ENCODE measurements at places on chromosomes 1 and 21.
A peak's percentile ranks its signal among the peaks of the same experiment; 100 is the strongest.

DNA sequence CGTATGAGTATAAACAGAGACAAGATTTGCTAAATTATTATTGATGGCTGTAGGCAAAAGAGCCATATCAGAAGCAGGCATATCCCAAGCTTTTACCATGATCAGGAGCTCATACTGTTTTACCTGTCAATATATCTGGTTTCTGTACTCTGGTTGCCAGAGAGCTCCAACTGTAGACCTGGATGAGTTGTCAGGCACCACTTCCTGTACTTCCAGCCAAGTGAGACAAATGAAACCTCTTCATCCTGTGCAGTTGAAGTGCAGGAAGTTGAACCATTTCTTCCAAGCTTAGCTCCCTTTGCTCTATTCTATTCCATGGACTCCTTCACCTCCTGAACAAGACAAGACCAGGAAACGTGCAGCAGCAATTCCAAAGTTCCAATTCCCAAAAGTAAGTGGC lies 115.6 kb downstream of the ZNF281 start:
- no peak for DNase-seq

- no peak for DNase-seq
Measured at GRCh38 chr1:100230765-100231164, 18.9 kb downstream of the DBT start.

DNA sequence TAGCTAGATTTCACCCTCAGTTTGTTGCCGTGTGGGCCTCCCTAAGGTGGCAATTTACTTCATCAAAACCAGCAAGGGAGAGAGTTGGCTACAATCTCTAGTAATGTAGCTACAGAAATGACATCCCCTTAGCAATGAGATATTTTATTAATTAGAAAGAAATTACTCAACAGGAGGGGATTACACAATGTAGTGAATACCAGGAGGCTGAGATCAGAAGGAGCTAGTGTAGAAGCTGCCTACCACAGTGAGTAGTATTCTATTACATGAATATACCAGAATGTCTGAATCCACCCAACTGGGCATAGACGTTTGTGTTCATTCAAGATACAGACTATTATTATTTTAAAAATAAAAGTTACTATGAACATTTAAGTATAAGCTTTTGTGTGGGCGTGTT lies 868.2 kb upstream of the CXADR start:
- no peak for DNase-seq

GRCh38 chr1:52368383-52369172 lies 2.6 kb upstream of the CC2D1B start:
- DNase-seq, result no peak

GRCh38 chr21:9730866-9731265 lies 790.5 kb upstream of the TPTE start:
- DNase-seq, result no peak

DNA sequence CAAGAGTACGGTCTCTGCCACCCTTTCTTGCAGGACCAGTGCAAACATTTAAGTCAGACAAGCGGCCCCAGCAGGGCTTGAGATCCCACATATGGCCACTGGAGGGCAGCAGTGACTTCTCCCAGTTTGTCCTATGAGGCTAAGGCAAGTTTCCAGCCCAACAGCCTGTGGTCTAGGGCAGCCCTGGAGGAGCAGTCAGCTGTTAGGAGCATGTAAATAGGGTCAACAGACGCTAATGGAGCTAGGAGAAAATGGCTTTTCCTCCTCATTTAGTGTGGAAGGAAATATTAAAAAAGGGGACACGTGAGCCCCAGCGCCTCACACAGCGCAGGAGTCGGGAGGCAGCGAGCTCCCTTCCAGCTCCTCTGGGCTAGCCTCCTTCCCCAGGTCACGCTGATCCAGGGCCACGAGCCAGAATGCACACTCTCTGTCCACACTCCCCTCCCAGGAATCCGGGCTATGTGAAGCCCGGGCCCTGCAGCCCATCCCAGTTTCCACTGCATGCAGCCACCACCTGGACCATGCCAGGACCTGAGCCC lies 95.6 kb downstream of the LAMC2 start:
- peak; percentile 34 for DNase-seq

GRCh38 chr1:16176653-16177052 lies 20.8 kb upstream of the EPHA2 start:
- no peak for DNase-seq

DNA sequence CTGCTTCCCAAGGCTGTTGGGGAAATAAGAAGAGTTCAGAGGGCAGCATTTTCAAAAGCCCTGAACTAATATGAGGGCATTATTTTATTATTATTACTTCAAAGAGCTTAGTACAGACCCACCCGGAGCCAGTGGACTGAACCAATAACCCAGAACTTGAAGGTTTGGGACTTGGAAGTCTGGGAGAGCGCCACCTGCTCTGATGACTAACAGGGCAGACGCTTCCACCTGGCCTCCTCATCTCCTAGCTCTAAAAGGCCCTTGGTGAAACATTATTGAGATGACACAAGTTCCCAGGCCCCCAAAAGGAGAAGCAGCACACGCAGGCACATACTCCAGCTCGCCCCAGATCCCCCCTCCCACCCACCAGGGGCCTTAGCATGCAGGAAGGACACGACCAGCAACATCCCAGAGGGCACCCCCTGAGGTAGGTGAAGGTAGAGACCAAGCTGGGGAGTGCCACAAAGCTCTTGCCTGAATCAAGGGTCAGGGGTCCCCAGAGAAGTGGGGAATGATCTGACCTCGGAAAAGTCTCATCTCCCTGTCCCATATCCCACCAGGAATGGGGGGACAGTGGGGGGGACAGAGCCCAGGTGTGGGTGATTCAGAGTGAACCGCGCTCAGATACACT lies 1.3 kb downstream of the DLGAP3 start:
- DNase-seq, result no peak

DNA sequence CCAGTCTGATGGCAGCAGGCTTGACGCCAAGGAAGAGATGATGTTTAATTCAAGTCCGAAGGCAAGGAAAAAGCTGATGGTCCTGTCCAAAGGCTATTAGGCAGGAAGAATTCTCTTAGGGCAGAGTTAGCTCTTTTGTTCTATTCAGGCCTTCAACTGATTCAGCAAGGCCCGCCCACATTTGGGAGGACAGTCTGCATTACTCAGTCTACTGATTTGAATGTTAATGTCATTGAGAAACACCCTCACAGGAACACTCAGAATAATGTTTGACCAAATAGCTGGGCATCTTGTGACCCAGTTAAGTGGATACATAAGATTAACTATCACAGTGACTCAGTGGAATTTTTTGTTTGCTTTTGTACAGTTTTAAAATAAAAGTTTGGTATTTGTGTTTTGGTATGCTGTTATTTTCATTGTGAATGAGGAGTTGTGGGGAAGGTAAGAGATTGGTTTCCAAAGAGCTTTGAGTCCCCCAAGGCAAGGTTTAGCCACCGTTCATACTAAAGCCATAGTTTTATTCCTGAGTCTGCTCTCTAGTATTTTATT lies 1.7 kb upstream of the ZNF691 start:
- DNase-seq, result no peak

DNA sequence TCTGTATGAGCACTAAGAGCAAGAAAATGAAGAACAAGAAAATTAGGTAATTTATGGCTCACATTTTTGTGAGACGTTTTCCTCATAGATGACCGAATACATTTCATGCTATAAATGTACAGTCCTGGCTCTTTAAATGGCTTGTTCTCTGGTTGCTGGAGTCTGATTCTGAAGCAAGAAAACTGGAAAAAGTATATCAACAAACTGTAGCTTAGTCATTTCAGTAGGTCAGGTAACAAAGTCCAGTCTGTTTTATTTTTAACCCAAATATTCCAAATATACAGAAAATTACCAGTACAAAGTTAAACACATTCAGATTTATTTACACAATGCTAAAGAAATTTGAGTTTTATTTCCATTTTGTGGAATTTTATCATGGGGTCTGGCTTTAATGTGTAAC lies 2.5 kb upstream of the MYBPHL start:
- DNase-seq, result no peak

GRCh38 chr1:26281971-26282370 lies 2.1 kb downstream of the SH3BGRL3 start:
- DNase-seq, result no peak

DNA sequence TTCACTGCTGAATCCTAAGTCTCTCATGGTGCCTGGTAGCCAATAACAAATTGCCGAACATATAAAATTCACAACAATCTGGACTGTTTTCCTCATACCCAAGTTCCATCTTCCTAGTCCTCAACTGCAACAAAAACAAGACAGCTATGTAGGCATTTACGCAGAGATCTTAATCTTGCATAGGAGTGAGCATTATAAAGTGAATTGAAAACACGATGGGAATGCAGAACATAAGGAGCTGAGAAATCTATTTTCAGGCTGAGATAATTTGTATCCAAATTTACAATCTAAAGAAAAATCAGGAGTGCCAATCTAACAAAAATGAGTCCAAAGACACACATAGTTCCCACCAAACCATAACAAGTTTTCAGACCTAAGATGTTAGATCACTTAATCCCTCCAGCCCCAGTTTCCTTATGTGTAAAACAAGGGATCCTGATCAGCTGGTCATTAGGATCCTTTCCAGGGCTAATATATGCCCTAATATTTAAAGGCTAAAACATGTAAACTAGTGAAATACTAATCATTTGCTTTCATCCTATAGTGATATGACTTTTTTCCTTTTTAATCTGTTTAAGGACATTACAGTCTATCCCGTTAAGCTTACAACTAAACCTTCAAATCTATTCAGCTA lies 1.9 kb downstream of the SLC16A1 start:
- DNase-seq, result no peak

GRCh38 chr21:33774551-33774950 lies 132.2 kb downstream of the ITSN1 start:
- no peak for DNase-seq

GRCh38 chr1:9630331-9631111 lies 21.0 kb upstream of the PIK3CD start:
- no peak for DNase-seq

DNA sequence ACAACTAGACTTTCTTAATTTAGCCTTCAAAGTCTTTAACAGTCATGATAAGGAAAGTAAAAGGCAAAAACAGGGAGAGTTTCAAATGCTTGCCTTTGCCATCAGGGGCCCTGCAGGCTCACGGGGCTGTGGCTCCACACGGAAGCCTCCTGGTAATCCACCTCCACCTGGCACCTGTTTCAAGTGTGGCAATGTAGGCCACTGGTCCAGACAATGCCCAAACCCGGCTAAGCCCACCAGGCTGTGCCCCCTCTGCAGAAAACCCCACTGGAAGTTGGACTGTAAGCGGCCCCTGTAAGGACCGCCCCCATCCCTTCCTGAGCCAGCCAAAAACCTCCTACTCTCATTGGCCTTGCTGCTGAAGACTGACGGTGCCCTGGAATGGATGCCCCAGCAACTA lies 32.5 kb downstream of the VN1R5 start:
- DNase-seq, result no peak

- no peak for DNase-seq
Measured at GRCh38 chr1:165288350-165289120, 68.0 kb downstream of the LMX1A start.

- no peak for DNase-seq
Measured at GRCh38 chr1:64681043-64681442, 63.8 kb upstream of the RAVER2 start.

DNA sequence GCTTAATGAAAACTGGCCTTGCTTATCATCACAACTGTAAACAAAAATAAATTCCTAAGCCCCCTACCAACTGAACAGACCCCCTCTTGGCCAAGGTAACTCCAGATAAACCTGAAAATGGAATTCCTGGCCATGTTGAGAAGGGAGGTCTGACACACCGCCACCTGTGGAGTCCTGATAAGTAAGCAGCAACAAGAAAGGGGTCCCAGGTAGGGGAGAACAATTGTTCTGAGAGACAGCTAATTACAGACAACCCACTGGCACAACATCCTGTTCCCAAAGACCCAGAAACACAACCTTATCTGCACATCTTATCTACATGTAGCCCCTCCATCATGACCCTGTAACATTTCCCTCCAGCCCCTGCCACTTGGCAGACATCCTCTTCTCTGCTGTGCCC lies 91.2 kb upstream of the TNR start:
- DNase-seq, result no peak

DNA sequence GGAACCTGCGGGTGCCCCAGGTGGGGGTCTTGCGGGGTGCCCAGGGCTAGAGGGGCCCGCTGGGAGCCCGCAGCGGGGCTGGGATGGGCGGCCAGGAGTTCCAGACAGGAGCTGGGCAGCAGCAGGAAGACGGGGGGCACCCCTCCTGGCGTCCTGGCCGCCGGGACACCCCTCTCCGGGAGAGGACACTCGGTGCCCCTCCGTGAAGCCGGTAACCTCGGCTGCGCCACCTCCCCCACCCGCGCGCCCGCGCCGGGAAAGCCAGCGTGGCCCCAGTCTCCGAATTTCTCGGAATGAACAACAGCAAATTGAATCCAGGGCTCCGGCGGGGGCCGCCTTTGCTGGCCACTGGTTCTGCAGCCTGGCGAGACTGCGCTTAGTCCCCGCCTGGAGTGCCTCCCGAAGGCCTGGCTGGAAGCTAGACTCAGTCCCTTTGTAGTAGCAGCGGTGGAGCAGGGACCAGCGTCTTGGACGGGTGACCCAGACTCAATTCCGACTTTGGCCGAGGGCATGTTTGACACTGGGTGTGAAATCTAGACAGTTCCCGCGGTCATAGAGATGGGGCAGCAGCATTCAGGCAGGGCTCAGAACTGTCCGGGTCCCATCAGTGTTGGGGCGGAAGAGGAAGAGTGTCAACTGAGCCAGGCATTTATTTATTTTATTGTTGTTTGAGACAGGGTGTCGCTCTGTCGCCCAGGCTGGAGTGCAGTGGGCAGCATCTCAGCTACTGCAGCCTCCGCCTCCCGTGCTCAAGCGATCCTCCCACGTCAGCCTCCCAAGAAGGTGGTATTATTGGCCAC lies 773 bp downstream of the IFNGR2 start:
- DNase-seq, result no peak

- DNase-seq, result no peak
Measured at GRCh38 chr21:17783481-17784179, 35.5 kb downstream of the C21orf91 start.

- DNase-seq, result no peak
Measured at GRCh38 chr1:230693777-230694176, 20.1 kb downstream of the AGT start.

DNA sequence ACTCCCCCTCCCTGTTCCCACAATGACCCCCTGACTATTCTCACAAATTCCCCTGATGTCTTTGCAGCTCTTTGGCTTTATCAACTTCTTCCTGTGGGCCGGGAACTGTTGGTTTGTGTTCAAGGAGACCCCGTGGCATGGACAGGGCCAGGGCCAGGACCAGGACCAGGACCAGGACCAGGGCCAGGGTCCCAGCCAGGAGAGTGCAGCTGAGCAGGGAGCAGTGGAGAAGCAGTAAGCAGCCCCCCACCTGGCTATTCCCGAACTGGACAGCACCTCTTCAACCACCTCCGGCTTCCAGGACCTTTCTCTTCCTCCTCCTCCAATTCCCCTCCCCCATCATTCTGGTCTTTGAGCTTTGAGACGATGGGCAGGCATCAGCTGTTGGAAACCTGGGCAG lies 4.4 kb upstream of the ATXN7L2 start:
- DNase-seq, result no peak

GRCh38 chr1:40646315-40646714 lies 19.2 kb downstream of the RIMS3 start:
- no peak for DNase-seq

GRCh38 chr1:50268049-50268448 lies 155.2 kb downstream of the DMRTA2 start:
- DNase-seq, result no peak

GRCh38 chr1:209815931-209816341 lies 10.0 kb upstream of the IRF6 start:
- no peak for DNase-seq

Measured in esophagus squamous epithelium (tissue), 5 donors.